ENCODE measurements at places on chromosomes 13 and 19. TPM values are rescaled to one million over a fixed set of nuclear protein-coding genes. Genes with fewer than 3 reads are reported as not detected.

PLK5 gene
- total RNA-seq: not detected

ZNF837 gene
- total RNA-seq: 0.70 TPM

IGFL3 gene
- total RNA-seq: not detected

SSC5D gene
- 6.7 TPM for total RNA-seq

PDCD5 gene
- 144 TPM for total RNA-seq

SLC10A2 gene
- not detected for total RNA-seq

HS6ST3 gene
- total RNA-seq: 0.59 TPM

RABAC1 gene
- 123 TPM for total RNA-seq

C19orf73 gene
- total RNA-seq: 3.1 TPM

CLC gene
- not detected for total RNA-seq

MADCAM1 gene
- not detected for total RNA-seq

DLL3 gene
- total RNA-seq: not detected

- DNase-seq: no peak
Observed at GRCh38 chr19:34818270-34818669, 45.3 kb upstream of the ZNF599 start.

- no peak for DNase-seq
Observed at GRCh38 chr19:2391118-2391725, 31.2 kb downstream of the TMPRSS9 start.

- no peak for DNase-seq
Observed at GRCh38 chr19:39867133-39867532, 21.0 kb upstream of the FBL start.

GRCh38 chr19:46513461-46514236 is 18.0 kb upstream of the PNMA8B start:
- peak; percentile 82 for DNase-seq

- no peak for DNase-seq
Observed at GRCh38 chr13:84684048-84684662, 801.9 kb upstream of the SLITRK1 start.

GRCh38 chr13:24630851-24631620 is 49.2 kb upstream of the ATP12A start:
- DNase-seq: no peak

- no peak for DNase-seq
Observed at GRCh38 chr13:88908961-88909441, 1237.8 kb downstream of the SLITRK5 start.

GRCh38 chr13:28493740-28494503 is 1.0 kb downstream of the FLT1 start:
- no peak for DNase-seq

- DNase-seq: no peak
Observed at GRCh38 chr19:15110418-15110815, 3.2 kb downstream of the SYDE1 start.

- DNase-seq: no peak
Observed at GRCh38 chr19:49017041-49017665, at the start of gene LHB. TSS of gene LHB (minus strand) at chr19:49017091. CDS start at chr19:49017081, 10 bp downstream.

- DNase-seq: no peak
Observed at GRCh38 chr19:15120135-15121026, 13.2 kb downstream of the SYDE1 start.

- no peak for DNase-seq
Observed at GRCh38 chr13:27977476-27978300, 8.6 kb upstream of the CDX2 start.

GRCh38 chr13:97935071-97935470 is 18.4 kb upstream of the IPO5 start:
- no peak for DNase-seq

- no peak for DNase-seq
Observed at GRCh38 chr19:47507924-47508553, 6.8 kb downstream of the NAPA start.

GRCh38 chr19:14544977-14545715 is 15.8 kb downstream of the TECR start:
- no peak for DNase-seq

DNA sequence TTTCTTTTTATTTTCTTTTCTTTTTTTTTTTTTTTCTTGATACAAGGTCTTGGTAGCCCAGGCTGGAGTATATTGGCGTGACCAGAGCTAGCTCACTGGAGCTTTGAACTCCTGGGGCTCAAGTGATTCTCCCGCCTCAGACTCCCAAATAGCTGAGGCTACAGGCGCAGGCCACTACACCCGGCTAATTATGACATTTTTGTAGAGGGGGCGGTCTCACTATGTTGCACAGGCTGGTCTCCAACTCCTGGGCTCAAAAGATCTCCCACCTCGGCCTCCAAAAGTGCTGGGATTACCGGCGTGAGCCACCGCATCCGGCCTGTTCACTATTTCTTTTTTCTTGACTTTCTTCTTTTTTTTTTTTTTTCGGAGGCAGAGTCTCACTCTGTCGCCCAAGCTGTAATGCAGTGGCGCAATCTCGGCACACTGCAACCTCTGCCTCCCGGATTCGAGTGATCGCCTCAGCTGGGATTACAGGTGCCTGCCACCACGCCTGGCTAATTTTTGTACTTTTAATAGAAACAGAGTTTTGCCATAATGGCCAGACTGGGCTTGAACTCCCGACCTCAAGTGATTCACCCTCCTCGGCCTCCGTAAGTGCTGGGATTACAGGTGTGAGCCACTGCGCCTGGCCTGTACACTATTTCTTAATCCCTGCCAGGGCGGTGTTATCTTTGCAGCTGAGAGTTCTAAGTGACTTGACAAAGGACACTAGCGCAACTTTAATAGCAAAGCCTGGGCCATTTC is 37.1 kb upstream of the LSM14A start:
- no peak for DNase-seq

DNA sequence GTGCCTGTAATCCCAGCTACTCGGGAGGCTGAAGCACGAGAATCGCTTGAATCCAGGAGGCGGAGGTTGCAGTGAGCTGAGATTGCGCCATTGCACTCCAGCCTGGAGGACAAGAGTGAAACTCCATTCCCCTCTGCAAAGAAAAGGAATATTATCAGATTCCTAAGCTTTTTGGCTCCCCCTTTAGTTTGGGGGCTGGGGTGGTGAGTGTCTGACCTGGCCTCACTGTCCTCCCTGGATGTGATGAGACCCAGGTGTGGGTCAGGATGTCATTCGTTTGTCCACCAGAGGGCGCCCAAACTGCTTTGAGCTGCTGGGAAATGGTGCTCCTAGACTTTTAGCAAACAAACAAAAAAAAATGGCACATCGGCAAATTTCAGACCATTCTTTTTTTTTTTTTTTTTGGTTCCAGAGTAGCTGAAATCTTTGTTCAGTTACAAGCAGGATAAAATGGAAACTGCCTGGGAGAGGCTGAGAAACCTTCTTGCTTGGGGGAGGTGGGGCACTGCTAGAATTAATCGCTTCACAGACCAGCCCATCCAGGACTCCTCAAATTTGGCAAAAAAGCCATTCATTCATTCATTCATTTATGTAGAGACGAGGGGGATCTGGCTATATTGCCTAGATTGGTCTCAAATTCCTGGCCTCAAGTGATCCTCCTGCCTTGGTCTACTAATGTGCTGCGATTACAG is 29.4 kb downstream of the SPC24 start:
- peak; percentile 88 for DNase-seq

DNA sequence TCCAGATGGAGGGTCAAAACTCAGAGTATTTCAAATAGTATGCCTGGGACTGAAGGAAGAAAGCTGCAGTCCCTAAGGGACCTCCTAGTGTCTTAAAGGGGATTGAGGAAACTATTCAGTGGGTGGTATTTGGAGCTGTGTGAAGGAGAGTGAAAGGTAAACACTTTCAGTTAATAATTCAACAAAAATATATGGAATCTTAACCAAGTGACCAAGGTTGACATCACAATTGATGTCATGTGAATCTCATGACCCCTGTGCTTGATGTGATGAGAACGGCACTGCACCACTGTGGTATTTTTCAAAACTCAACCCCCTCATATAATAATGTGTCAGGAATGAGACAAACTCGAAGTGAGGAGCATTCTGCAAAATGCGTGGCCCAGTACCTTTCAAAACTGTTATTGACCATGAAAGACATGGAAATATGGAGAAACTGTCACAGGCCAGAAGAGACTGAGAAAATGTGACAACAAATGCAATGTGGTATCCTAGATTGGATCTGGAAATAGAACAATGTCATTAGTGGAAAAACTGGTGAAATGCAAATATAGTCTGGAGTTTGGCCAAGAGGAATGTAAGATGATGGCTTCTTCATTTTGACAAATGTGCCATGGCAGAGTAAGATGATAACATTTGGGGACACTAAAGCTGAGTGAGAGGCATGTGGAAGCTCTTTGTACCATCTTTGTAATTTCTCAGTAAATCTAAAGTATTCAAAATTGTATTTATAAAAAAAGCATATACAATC is 553.9 kb downstream of the RFC3 start:
- DNase-seq: no peak

- DNase-seq: no peak
Observed at GRCh38 chr19:51327066-51328001, 14.6 kb downstream of the VSIG10L start.

GRCh38 chr13:27289011-27289665 is 18.5 kb downstream of the RASL11A start:
- DNase-seq: no peak

DNA sequence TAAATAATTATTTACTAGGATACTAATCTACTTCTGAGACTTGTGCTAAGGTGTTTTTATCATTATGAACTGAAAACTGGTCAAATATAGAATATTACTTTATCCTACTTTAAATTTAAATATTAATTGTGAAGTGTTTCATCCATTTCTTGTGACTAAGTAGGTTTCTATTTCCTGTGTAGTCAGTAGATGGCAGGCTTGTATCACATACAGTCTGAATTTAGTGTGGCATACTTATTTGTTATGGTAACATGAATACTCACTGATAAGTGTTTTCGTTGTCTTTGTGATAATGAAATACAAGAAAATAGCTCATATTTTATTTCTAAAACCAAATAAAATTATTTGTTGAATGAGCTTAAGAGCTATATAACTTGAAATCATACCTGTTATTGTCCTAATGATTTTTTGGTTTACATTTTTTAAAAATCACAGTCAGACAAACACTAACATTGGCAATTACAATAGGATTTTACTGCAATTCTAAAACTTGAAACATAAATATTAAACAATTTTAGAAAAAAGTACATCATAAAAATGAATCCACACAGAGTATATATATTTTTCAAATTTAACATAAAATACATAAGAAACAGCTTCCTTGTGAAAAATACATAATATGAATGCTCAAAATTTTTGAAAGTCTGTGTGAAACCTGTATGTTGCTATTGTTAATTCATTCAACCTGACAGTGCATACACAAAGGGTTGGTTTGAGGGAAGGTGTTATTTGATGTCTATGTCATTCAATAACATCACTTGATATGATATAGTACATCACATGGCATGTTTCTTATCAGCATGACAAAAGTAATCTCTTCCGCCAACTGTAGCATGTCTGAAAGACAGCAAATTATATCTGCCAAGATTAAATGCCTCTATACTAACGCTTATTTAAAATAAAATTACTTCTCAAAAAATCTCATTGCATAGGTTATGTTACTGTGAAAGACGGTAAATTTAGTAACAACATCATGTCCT is 904.8 kb upstream of the PCDH20 start:
- no peak for DNase-seq

GRCh38 chr19:9941231-9941630 is 4.9 kb upstream of the OLFM2 start:
- DNase-seq: no peak

GRCh38 chr13:38419312-38419873 is 69.7 kb downstream of the UFM1 start:
- DNase-seq: no peak

All from right atrium auricular region (tissue), 2 donors.